GM23248 (cell line): ENCODE measurements at places on chromosomes 2 and 18.

- H3K4me3 ChIP-seq = no peak overlapping the region
- DNase-seq = no peak
- H3K36me3 ChIP-seq = no peaks in the 10 kb centered on the region
- no peaks in the 10 kb centered on the region for H3K27me3 ChIP-seq
- no peak overlapping the region for H3K27ac ChIP-seq
Observed at GRCh38 chr2:20099780-20100179, 48.4 kb upstream of the LAPTM4A start.

DNA sequence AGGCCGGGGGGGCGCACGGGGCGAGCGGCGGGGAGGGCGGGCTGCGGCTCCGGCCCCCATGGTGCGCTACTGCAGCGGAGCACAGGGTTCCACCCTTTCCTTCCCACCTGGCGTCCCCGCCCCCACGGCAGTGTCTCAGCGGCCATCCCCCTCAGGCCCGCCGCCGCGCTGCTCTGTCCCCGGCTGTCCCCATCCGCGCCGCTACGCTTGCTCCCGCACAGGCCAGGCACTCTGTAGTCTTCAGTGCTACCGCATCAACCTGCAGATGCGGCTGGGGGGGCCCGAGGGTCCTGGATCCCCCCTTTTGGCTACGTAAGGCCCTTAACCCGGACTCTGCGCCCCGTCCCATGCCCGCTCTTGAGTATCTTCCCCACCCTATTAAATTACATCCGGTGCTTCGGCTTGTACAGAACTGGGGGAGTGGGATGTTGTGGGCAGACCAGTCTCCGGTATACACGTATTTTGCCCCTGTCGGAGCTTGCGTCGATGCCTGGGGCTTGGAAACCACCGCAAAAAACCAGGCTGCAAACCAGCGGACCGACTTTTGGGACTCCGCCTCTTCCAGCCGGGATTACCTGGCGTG, 598 bp upstream of the WBP1 start:
- peaks cover 9% of the 10 kb centered on the region for H3K4me1 ChIP-seq
- no peaks in the 10 kb centered on the region; the same call in 1 of the 2 replicates for H3K36me3 ChIP-seq
- peak overlapping the region; percentile 84 for H3K4me3 ChIP-seq
- peak; percentile 77 for DNase-seq

DNA sequence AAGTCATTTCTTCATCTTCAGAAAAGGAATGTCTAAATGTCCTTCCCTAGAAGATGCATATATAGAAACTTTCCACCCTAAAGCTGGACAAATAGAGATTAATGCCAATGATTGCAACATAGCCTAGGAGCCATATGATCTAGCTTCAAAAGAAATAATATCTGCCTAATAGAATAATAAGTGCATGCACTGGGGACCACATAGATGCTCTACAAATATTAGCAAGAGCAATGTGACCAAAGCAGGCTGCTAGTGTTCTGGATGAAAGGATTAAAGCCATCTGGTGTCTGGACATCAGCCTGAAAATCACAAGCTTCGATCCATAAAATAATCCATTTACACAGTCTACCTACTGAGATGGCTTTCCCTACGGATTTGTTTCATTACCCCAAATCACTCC, 280.1 kb upstream of the KLHL14 start:
- H3K36me3 ChIP-seq = no peaks in the 10 kb centered on the region
- no peak overlapping the region for H3K4me3 ChIP-seq
- no peaks in the 10 kb centered on the region for H3K4me1 ChIP-seq
- H3K27me3 ChIP-seq = no peaks in the 10 kb centered on the region
- no peak overlapping the region for H3K27ac ChIP-seq

GRCh38 chr2:186917866-186918265, 68.9 kb upstream of the ZSWIM2 start:
- no peaks in the 10 kb centered on the region for H3K4me1 ChIP-seq
- H3K36me3 ChIP-seq = no peaks in the 10 kb centered on the region
- H3K4me3 ChIP-seq = no peak overlapping the region
- no peaks in the 10 kb centered on the region for H3K27me3 ChIP-seq
- peak; percentile 19 for DNase-seq
- H3K27ac ChIP-seq = no peak overlapping the region

- H3K36me3 ChIP-seq = no peaks in the 10 kb centered on the region
- H3K4me1 ChIP-seq = no peaks in the 10 kb centered on the region
- DNase-seq = peak; percentile 27
- no peak overlapping the region for H3K4me3 ChIP-seq
- H3K27me3 ChIP-seq = no peaks in the 10 kb centered on the region
Observed at GRCh38 chr2:182240862-182241371, 185.9 kb downstream of the PDE1A start.

- H3K4me3 ChIP-seq = no peak overlapping the region
- no peaks in the 10 kb centered on the region for H3K4me1 ChIP-seq
- no peaks in the 10 kb centered on the region for H3K36me3 ChIP-seq
Observed at GRCh38 chr2:43609290-43609918, 13.6 kb upstream of the THADA start.

DNA sequence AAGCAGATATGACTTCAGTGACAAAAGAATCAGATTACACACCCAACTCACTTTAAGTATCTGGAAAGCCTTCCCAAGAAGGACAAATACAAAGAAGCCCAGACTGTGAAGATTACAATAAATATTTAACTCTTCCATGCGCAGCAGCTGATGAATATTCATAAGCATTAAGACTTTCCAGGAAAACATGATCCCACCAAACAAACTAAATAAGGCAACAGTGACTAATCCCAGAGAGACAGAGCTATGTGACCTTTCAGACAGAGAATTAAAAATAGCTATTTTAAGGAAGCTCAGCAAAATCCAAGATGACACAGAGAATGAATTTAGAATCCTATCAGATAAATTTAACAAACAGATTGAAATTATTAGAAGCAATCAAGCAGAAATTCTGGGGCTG, 108.2 kb upstream of the UBE2E3 start:
- no peaks in the 10 kb centered on the region for H3K36me3 ChIP-seq
- H3K27me3 ChIP-seq = no peaks in the 10 kb centered on the region
- peak; percentile 55 for DNase-seq
- H3K27ac ChIP-seq = no peak overlapping the region
- H3K4me3 ChIP-seq = no peak overlapping the region
- H3K4me1 ChIP-seq = 0 out of 2 replicates have a peak, but pooled peaks cover 6% of the 10 kb centered on the region

GRCh38 chr2:218896501-218897393, 16.1 kb downstream of the WNT10A start:
- H3K4me3 ChIP-seq = no peak overlapping the region
- H3K27ac ChIP-seq = no peak overlapping the region
- no peaks in the 10 kb centered on the region for H3K4me1 ChIP-seq
- no peaks in the 10 kb centered on the region for H3K36me3 ChIP-seq

DNA sequence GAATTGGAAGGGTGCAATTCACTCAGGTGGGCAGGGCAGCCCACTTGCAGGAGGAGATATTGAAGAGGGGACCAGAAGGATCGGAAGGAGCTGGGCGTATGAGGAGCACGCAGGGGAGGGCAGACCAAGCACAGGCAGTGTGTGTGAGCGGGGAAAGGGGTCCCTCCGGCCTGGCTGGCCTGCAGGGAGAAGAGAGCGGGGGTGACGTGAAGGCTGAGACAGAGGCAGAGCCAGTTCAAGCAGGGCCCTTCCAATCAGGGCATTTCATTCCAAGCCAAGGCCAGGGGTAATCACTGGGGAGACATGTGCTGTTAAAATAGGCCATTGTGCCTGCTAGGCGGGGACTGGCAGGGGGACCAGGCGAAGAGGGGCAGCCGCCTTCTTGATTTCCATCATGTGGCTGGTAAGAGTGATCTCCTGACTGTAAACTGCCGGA, 62.2 kb downstream of the ACKR3 start:
- no peaks in the 10 kb centered on the region for H3K4me1 ChIP-seq
- H3K36me3 ChIP-seq = no peaks in the 10 kb centered on the region
- 0 out of 2 replicates have a peak, but pooled peaks cover 6% of the 10 kb centered on the region for H3K27me3 ChIP-seq
- no peak overlapping the region for H3K4me3 ChIP-seq
- no peak for DNase-seq
